ENCODE measurements at places on chromosomes 6 and 20.

DNA sequence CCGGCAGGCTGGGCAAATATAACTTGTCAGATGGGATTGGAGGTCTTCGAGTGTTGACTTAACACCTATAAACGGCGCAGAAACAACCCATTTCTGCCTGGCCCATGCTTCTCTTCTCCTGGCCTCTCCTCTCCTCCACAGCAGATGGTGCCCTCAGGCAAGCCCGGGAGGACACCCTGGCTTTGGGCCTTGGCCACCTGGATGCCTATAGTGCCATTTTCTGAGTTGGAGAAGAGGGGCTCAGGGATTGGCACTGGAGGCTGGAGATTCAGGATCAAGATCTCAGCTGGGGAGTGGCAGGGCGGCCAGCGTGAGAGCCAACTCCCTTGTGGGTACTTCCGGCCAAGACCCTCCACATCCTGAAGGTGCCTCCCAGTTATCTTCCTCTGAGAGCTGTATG lies 211.9 kb upstream of the PMEPA1 start:
- no peaks in the 10 kb centered on the region for H3K36me3 ChIP-seq
- H3K27me3 ChIP-seq = peaks cover 4% of the 10 kb centered on the region
- H3K4me3 ChIP-seq = no peak overlapping the region

DNA sequence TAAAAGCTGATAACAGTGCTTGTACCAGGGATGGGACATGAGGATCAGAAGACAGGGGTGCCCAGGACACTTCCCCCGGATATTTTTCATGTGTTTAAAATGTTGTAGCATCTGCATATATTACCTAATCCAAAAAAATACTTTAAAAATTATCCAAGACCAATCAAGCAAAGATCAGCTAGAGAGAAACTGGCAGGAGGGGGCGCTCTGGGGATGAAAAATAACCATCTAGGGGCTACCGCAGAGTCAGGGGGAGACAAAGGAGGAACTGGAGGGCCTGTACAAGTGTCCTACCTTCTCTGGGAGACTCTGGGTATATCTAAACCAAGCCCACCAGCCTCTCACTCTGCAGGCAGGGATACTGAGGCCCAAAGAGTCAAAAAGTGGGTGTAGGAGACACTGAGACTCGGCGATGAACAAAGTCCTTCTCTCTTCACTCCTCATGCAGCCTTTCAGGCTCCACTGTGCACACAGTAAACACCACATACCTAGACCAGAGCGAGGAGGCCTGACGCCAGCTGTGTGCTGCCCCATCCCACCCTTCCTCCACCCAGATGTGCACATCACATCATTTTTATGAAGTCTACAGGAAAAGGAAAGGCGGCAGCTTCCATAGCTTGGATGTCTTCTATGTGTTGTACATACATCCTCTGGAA lies 9.8 kb downstream of the RIMS4 start:
- no peaks in the 10 kb centered on the region for H3K36me3 ChIP-seq
- peaks cover 8% of the 10 kb centered on the region for H3K27me3 ChIP-seq
- DNase-seq = no peak

DNA sequence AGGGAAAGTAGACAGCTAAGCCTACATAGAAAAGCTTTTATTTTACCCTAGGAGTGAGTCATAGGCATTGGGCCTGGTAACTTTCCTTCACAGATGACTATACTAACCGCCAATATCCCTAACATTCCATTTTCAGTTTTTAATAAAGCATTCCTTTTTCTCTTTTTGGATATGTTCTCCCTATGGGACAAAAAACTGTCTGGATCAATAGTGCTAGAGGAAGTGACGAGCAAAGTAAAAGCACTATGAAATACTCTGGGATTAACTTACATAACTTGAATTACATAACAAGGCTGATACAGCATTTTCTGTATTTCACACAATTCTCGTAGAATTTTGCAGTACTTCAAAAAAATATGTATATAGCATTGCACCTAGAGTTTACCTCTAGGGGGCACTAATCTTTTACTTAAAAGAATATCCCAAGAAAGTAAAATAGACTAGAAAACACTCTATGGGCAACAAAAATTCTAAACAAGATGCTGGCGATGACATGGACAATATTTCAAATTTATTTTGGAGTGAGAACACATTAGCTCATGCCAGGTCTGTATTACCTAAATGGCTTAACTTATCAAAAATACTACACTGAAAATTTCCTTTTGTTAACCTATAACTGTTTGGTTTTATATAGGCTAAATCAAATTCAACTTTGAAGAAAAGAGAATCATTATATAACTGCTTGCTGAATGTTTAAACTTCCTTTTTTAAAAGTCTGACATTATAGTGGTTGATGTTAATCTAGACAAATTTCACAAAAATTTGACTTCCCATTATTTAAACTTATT lies 66.3 kb upstream of the DST start:
- no peaks in the 10 kb centered on the region for H3K27me3 ChIP-seq
- no peaks in the 10 kb centered on the region for H3K36me3 ChIP-seq
- peak overlapping the region; percentile 46 for H3K27ac ChIP-seq
- peaks cover 20% of the 10 kb centered on the region for H3K4me1 ChIP-seq
- H3K4me3 ChIP-seq = no peak overlapping the region
- peak; percentile 86 for DNase-seq

DNA sequence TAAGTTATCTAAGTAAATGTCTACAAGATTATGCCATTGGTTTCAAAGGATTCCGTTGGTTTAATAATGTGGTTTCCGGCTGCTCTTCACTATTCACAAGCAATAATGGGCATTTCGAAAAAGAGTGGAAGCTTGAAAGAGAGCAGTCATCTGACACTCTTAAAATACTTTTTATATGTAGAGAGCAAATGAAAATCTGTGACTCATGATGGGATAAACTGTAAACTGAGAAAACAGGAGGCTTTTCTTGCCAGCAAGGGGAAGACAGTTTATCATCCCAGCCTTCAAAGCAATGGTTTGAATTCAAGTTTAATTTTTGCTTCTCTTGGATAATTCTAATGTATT lies 145.7 kb downstream of the KHDC1L start:
- no peaks in the 10 kb centered on the region for H3K36me3 ChIP-seq
- H3K27me3 ChIP-seq = no peaks in the 10 kb centered on the region
- DNase-seq = peak; percentile 35
- no peak overlapping the region for H3K4me3 ChIP-seq
- peaks cover 11% of the 10 kb centered on the region for H3K4me1 ChIP-seq
- peak overlapping the region; percentile 14 for H3K27ac ChIP-seq

DNA sequence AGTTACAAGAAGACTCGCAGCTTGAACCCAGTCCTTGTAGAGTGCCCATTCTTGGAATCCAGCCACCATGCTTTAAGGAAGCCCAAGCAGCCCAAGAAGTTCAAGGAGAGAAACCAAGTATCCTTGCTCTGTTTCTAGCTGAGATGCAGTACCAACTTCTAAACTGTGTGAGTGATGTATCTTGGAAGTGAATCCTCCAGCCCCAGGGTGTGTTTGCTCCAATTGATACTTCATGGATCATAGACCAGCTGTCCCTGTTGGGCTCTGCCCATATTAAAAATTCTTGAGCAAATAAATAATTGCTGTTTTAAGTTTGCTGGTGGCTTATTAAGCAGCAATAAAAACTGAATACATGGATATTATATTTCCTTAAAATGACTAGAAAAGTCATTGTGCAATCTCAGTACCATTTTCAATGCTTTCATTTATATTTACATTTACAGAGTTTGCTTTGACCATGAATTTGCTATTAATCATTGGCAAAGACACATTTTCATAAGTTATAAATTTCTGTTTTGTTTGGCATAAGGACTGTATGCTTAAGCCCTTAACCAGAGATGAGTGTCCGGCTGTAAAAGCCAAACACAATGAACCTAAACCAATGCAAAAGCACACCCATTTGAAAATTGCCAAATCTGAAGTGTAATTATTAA lies 9.2 kb downstream of the SPTLC3 start:
- no peaks in the 10 kb centered on the region for H3K27me3 ChIP-seq
- H3K4me3 ChIP-seq = no peak overlapping the region
- H3K36me3 ChIP-seq = no peaks in the 10 kb centered on the region
- no peaks in the 10 kb centered on the region for H3K4me1 ChIP-seq
- no peak for DNase-seq

GRCh38 chr6:43043310-43043709 lies 10.3 kb downstream of the CUL7 start:
- H3K27ac ChIP-seq = no peak overlapping the region
- peaks cover 28% of the 10 kb centered on the region for H3K36me3 ChIP-seq
- H3K4me3 ChIP-seq = no peak overlapping the region
- H3K27me3 ChIP-seq = no peaks in the 10 kb centered on the region

DNA sequence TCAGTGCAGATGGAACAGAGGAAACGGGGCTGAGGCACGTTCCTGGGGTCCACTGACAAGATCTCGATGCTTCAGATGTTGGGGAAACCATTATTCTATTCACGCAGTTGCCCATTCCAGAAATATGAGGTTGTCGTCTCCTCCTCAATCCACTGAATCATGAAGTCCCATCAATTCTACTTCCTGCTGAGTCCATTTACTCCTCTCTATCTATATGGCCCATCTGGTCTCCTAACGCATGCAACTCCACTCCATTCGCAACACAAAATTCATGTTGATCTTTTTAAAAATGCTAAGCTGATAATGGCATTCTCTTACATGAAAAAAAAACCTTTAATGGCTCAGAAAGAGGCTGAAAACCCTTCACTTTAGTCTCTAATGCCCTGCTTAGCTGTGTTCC lies 37.5 kb downstream of the MAP3K5 start:
- no peak overlapping the region for H3K27ac ChIP-seq
- no peaks in the 10 kb centered on the region for H3K27me3 ChIP-seq
- H3K4me1 ChIP-seq = peaks cover 2% of the 10 kb centered on the region
- no peaks in the 10 kb centered on the region for H3K36me3 ChIP-seq
- DNase-seq = no peak

DNA sequence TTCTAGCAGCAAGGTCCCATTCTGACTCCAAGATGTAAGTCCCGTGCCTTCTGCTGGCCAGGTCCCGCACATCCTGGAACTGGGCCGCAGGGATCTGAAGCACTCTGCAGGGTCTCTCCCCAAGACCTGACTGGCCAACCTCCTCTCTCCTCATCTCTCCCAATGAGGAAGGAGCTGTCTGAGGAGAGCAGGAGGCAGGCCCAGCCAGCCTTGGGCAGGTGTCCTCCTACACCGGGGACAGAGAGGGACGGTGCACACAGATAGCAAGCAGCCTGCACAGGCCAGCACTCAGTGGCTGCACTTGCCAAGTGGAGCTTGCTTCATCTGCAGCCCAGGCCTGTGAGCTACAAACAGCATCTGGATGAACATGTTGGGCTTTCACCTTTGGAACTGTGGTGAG lies 76.8 kb upstream of the CD93 start:
- no peak overlapping the region for H3K4me3 ChIP-seq
- peaks cover 7% of the 10 kb centered on the region for H3K4me1 ChIP-seq
- H3K27ac ChIP-seq = no peak overlapping the region
- no peak for DNase-seq

DNA sequence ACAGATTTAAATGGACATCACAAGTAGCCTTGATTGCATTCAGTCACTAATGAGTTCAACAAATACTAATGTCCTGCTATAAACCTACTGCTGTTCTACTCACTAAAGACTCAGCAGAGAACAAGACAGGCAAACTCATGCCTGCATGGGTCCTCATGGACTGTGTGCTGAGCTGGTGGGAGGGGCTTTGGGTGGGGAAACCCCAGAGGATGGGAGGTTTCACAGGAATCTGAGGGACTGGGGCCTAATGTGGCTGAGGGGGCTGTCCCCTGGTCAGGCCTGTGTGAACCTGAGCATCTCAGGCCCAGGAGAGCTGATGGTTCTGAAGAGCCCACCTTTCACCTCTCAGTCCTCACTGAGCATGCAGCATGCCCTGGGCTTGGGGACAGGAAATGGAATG lies 1.4 kb downstream of the CST8 start:
- no peaks in the 10 kb centered on the region for H3K4me1 ChIP-seq
- H3K36me3 ChIP-seq = no peaks in the 10 kb centered on the region
- no peak for DNase-seq
- no peaks in the 10 kb centered on the region for H3K27me3 ChIP-seq
- no peak overlapping the region for H3K27ac ChIP-seq
- no peak overlapping the region for H3K4me3 ChIP-seq

- no peaks in the 10 kb centered on the region for H3K36me3 ChIP-seq
- no peaks in the 10 kb centered on the region for H3K4me1 ChIP-seq
- H3K4me3 ChIP-seq = no peak overlapping the region
- no peak overlapping the region for H3K27ac ChIP-seq
- DNase-seq = peak; percentile 8
Measured at GRCh38 chr6:141199074-141199473, 933.7 kb upstream of the GJE1 start.

- H3K27me3 ChIP-seq = no peaks in the 10 kb centered on the region
- H3K4me1 ChIP-seq = peaks cover 10% of the 10 kb centered on the region
- no peak overlapping the region for H3K4me3 ChIP-seq
- H3K36me3 ChIP-seq = no peaks in the 10 kb centered on the region
- no peak for DNase-seq
Measured at GRCh38 chr6:35719404-35719829, 17.4 kb upstream of the ARMC12 start.

- H3K36me3 ChIP-seq = no peaks in the 10 kb centered on the region
- no peak overlapping the region for H3K27ac ChIP-seq
- DNase-seq = peak; percentile 13
- H3K27me3 ChIP-seq = no peaks in the 10 kb centered on the region
- peaks cover 7% of the 10 kb centered on the region for H3K4me1 ChIP-seq
Measured at GRCh38 chr6:169428532-169428931, 174.9 kb upstream of the THBS2 start.

- H3K4me3 ChIP-seq = no peak overlapping the region
- no peak for DNase-seq
- H3K27ac ChIP-seq = no peak overlapping the region
- H3K36me3 ChIP-seq = peaks cover 6% of the 10 kb centered on the region
Measured at GRCh38 chr20:25207149-25207959, 11.8 kb downstream of the ENTPD6 start.

- no peaks in the 10 kb centered on the region for H3K36me3 ChIP-seq
- H3K27ac ChIP-seq = no peak overlapping the region
- no peaks in the 10 kb centered on the region for H3K4me1 ChIP-seq
- H3K4me3 ChIP-seq = no peak overlapping the region
- no peak for DNase-seq
- H3K27me3 ChIP-seq = no peaks in the 10 kb centered on the region
Measured at GRCh38 chr20:51923633-51924032, 121.3 kb upstream of the SALL4 start.

DNA sequence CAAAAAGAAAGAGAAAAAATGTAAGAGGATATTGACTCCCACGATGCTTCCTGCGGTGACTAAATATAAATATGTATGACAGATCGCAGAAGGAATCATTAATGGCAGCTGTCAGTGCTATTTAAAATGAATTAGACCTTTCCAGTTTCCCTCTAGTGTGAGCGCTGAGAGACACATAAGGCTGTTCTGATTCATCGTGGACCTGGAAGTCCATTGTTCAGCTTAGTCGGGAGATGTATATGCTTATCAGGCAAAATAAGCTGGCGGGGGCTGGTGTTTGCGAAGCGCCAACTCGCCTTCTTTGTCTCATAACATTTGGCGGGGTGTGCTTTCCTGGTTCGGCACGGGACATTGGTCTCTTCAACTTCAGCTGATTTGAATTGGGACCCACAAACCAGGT lies 95.4 kb downstream of the CDH4 start:
- H3K4me3 ChIP-seq = no peak overlapping the region
- no peak overlapping the region for H3K27ac ChIP-seq
- no peaks in the 10 kb centered on the region for H3K27me3 ChIP-seq
- no peak for DNase-seq
